ENCODE measurements at places on chromosomes 6 and 20. TPM values are rescaled to one million over a fixed set of nuclear protein-coding genes. Genes with fewer than 3 reads are reported as not detected.

DNA sequence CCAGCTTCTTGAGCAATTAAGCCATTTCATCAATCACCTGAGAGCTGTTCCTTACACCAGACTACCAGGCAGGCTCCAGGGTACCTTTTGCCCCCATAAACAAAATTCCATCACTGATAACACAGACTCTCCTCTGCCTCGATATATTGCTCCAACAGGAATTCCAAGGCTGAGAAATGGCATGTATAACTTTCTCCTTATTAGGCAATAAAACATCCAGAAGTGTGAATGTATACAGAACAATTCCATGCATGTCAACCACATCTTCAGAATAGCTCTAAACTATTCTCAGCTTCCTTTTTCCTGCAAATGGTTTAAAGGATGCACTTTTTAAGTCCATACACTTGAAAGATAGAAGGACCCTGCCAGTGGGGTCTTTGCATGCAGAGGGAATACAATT is 73.8 kb downstream of the EDN3 start:
- no peak for DNase-seq

The RHAG gene
- total RNA-seq = not detected

DNA sequence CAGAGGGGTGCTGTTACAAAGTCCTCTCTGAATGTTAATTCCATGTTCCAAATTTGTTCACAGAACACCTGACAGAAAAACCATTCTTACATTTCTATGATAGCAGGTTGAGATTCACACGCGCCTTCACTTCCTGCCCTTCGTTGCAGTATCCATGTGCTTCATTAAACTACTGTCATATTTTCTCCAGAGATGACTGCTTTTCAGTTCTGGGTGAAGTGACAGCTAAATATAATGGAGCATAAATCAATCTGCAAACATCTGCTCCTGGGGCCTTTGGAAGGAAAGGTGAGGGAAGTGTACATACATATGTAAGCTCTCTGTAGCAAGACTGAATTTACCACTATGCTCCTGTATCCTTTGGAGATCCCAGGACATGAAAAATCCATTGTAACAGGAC is 750.2 kb downstream of the HDGFL1 start:
- DNase-seq = no peak

The PRR18 gene
- 0.55 TPM for total RNA-seq

The CHRNA4 gene
- total RNA-seq = not detected

DNA sequence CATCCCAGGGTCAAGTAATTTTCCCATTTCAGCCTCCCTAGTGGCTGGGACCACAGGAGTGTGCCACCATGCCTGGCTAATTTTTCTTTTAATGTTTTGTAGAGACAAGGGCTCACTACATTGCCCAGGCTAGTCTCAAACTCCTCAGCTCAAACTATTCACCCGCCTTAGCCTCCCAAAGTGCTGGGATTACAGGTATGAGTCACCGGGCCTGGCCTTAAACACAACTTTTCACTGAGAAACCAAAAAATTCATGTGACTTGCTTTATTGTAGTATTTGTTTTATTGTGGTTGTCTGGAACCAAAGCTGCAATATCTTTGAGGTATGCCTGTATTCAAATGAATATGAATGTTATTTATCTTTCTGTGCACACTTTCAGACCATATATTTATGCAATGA is 72.2 kb downstream of the RWDD2A start:
- peak; percentile 1 for DNase-seq
